ENCODE measurements at places on chromosomes 6 and 20.

- no peak for DNase-seq
These were observed 135.0 kb downstream of the CLIC5 start for GRCh38 chr6:45880676-45881075.

GRCh38 chr6:3693831-3694230, 57.7 kb downstream of the PXDC1 start:
- no peak for DNase-seq

DNA sequence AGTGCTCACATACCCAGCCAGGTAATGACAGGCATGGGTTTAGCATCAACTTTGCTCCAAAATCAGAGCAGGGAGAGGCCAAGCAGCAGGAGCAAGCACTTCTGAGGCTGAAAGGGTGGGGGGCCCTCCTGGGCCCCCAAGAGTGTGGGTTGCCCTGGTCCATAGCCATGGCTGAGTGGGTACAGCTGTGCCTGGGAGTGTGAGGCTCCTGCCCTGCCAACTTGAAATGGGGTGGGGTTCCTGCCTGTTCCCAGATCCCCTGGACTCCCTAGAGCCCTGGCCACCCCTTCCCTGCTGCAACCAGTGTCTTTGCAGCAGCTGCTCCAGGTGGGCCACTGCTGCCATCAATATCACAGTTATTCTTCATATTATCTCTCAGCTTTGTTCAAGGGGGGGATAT, 1224.2 kb upstream of the GJE1 start:
- DNase-seq, result no peak

DNA sequence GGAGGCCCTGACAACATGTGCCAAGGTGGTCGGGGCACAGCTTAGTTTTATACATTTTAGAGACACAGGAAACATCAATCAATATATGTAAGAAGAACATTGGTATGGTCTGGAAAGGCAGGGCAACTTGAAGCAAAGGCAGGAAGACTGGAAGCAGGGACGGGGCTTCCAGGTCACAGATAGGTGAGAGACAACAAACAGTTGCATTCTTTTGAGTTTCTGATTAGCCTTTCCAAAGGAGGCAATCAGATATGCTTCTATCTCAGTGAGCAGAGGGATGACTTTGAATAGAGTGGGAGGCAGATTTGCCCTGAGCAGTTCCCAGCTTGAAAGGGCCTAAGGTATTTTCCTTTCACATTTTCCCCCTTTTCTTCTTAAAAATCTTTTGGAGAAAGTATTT, 311.0 kb upstream of the RGS17 start:
- DNase-seq, result no peak

Measured in fibroblast of skin of left biceps (primary cell).